Pancreas (tissue), 10 donors: ENCODE measurements at places on chromosomes 6 and 20. TPM values are rescaled to one million over a fixed set of nuclear protein-coding genes. Genes with fewer than 3 reads are reported as not detected.

- no peak for DNase-seq
Measured at GRCh38 chr6:164861967-164862366, 447.4 kb downstream of the C6orf118 start.

- DNase-seq, result no peak
Measured at GRCh38 chr6:44569931-44570385, 182.5 kb downstream of the CDC5L start.

DNA sequence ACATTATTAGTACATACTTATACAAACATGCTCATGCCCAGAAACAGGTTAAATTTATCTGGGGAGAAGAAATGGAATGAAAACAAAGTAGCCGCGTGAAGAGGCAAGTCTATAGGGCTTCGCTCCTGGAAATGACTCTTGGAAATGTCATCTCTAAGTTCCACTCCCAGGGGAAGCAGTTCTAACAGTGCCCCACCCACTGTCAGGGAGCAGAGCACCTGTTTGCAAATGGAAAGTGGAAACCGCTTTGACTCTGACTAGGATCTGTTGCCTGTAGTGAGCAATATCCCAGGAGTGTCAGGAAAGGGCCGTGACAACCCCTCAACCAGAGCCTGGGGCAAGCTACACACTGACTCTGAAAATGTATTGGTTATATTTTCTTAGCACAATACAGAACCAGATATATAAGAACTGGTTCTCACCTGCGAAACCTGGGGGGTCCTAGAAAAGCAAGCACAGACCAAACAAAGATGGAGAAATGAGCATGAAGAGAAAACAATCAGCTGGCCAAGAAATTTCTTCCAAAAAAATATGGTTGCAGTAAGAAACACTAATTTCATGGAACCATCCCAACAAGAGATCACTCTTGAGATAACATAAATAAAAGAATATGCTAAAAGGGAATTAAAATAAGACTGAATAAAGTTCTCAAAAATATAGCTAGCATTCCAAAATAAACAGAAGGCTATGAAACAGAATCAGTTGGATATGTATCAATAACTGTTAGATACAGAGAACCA is 47.5 kb upstream of the CRISP1 start:
- DNase-seq, result no peak

- DNase-seq, result no peak
Measured at GRCh38 chr6:129637340-129638054, 72.5 kb downstream of the ARHGAP18 start.

DNA sequence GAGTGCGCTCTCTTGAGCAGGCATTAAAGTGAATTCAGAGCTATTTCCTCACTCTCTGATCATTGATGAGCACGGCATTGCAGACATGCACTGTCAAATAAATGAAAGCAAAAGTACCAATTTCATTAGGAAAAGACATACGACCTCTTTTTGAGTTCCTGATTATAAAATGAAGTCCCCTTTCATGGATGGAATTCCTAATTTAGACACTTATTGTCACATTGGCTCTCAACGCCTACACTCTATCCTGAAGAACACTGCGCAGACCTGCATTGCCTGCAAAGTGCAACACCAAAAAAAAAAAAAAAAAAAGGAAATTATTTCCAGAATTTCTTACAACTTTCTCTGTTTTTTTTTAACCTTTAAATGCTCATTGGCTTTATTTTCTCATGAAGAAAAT is 1.6 kb downstream of the ADGRB3 start:
- DNase-seq, result no peak

- no peak for DNase-seq
Measured at GRCh38 chr6:7526755-7527154, 14.7 kb upstream of the DSP start.

DNA sequence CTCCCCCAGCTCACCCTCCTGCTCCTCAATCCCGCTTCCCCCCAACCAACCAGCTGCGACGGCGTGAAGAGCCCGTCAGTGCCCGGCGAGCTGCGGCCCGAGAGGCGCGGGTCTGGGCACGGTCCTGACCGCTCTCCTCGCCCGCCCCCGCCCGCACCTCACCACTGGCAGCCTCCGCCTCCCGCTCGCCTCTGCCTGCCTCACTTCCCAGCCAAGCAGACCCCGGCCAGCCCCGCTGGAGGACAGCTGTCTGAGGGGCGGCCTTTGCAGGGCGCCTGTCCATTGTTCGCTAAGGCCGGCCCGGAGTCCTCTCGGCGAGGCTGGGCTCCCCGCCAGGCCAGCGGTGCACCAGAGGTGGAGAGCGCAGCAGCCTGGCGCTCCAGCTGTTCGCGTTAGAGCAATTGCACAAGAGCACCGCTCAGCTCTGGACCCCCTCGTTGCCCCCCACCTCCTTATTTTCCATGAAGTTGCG is 1.3 kb downstream of the SOBP start:
- peak; percentile 82 for DNase-seq

DNA sequence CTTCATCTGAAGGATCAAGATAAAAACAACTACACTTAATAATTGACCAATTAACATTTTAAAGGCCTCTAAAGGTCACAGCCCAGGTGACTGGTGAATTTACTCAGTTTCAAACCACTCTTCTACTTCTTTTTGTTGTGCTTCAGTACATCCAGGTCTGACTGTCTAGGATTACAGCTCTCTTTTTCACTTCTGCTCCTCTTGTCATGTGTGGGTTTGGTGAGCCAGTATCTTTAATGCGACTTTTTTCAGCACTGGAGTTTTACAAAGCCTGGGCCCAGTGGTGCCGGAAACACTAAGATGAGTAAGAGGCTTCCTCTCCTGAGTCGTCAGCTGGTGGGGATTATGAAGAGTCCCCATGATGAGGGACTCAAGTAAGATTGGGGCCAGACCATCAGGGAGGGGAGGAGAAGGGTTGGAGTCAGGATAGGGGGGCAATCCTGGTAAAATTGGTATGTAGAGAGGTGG is 27.0 kb downstream of the HECA start:
- no peak for DNase-seq

Gene UBR2
- 18.1 TPM for total RNA-seq

Gene SLC22A3
- total RNA-seq, result 0.40 TPM

Gene ADGRG6
- 2.6 TPM for total RNA-seq

- no peak for DNase-seq
Measured at GRCh38 chr6:169165561-169166300, 87.9 kb downstream of the THBS2 start.

Gene SDC4
- 56.8 TPM for total RNA-seq

Gene SPEF1
- total RNA-seq, result 0.28 TPM

- DNase-seq, result no peak
Measured at GRCh38 chr20:53737396-53738038, 143.9 kb upstream of the ZNF217 start.

DNA sequence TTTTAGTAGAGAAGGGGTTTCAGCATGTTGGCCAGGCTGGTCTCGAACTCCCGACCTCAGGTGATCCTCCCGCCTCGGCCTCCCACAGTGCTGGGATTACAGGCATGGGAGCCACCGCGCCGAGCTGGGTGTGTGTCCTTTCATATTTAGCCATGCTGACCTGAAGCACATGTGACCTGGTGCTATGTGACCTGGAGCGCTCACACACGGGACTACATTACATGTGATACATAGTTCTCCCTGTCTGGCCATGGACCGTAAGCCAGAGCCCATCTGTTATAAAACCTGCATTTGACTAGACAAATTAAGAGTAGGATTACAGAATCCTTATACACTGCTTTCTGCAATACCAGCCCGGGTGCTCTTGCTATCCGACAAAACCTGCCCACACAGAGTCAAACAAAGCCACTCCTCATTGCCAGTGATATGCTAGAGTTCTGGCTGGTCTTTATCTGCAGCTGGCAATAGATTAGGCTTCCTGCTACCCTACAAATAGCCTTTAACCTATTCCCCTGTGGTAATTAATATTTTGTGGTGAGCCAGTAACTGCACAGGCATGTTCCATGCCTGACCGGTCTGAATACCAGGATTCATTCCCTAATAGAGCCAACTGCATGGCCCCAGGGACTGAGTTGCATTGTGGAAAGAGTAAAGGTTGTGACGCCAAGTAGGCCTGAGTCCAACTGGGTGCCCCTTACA is 26.3 kb upstream of the FAM50B start:
- DNase-seq, result no peak

GRCh38 chr6:5305968-5306626 is 44.8 kb downstream of the FARS2 start:
- DNase-seq, result no peak

GRCh38 chr6:139881728-139882211 is 507.3 kb upstream of the CITED2 start:
- DNase-seq, result no peak

Gene CABLES2
- total RNA-seq, result 1.9 TPM

Gene SLC22A16
- 0.22 TPM for total RNA-seq

Gene GGTLC1
- not detected for total RNA-seq

Gene BIRC7
- not detected for total RNA-seq

- no peak for DNase-seq
Measured at GRCh38 chr20:57306747-57307146, 22.9 kb upstream of the SPO11 start.

DNA sequence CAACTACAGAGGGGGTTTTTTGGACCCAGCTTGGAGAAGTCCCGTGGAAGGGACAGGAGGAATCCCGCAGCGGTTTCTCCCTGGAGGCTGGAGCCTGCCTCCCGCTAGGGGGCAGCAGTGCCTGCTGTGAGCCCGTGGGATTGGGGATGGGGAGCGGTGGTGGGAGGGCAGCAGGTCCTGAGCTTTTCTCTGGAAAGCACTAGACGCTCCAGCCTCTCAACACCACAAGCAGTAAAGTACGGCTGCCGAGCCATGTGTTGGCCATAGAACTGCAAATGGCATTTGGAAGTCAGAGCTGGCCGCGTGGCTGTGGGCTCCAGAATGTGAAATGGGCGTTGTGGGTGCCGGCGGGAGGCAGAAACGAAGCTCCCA is 47.8 kb downstream of the GMPR start:
- no peak for DNase-seq

- DNase-seq, result no peak
Measured at GRCh38 chr6:109225946-109226345, 130.6 kb downstream of the CEP57L1 start.

DNA sequence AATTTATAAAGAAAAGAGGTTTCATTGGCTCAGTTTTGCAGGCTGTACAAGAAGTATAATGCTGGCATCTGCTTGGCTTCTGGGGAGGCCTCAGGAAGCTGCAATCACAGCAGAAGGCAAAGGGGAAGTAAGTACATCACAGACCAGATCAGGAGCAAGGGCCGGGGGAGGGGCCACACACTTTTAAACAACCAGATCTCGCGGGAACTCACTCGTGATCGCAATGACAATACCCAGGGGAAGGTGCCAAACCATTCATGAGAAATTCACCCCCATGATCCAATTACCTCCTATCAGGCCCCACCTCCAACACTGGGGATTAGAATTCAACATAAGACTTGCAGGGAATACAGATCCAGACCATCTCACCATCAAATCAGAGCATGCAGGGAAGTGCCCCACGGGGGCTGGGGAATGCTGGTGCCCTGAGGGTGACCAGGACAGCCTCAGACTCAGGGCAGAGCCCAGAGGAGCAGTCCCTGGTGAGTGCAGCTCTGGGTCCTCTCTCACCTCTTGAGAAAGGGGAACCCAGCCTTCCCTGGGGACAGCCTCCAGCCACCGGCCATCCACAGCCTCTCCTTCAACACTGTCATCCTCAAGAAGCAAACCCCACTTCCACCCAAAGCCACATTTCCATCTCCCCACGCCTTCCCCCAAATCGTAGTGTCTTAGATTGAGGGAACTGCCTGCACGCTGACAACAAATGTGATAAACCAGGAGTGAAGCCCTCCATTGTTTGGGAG is 80.7 kb downstream of the ANKRD60 start:
- DNase-seq, result peak; percentile 20
